Kidney (tissue), 22 donors: ENCODE measurements at places on chromosomes 3 and 15.
A peak's percentile ranks its signal among the peaks of the same experiment; 100 is the strongest.

- no peak for DNase-seq
These were observed 166.2 kb upstream of the SEMA6D start for GRCh38 chr15:47551079-47551478.

- no peak for DNase-seq
These were observed at the start of gene PRR23E for GRCh38 chr3:127192576-127193232. Gene PRR23E (plus strand): TSS chr3:127193131. CDS start chr3:127196686, 3,555 bp downstream.

GRCh38 chr3:50127251-50127691, 27.9 kb upstream of the SEMA3F start:
- DNase-seq = no peak

GRCh38 chr15:101250873-101251829, 697 bp downstream of the CHSY1 start:
- peak; percentile 50 for DNase-seq

DNA sequence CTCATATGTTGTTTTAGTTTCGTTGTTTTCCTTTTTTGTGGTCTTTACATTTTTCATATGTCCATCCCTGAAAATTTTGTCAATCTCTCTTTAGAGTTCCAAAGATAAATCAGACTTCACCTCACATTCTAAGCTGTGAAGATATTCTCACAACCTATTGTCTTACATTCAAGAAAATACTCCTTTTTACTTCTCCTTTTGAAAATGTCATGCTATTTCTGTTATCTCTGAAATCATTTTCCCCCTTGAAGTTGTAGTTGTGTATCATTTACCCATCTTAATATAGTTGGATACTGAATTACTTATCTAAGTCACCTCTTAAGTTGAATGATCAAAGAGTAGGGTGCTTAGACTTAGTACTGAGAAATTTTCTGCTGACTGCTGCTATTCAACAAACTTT, 74.3 kb downstream of the DCUN1D1 start:
- no peak for DNase-seq

DNA sequence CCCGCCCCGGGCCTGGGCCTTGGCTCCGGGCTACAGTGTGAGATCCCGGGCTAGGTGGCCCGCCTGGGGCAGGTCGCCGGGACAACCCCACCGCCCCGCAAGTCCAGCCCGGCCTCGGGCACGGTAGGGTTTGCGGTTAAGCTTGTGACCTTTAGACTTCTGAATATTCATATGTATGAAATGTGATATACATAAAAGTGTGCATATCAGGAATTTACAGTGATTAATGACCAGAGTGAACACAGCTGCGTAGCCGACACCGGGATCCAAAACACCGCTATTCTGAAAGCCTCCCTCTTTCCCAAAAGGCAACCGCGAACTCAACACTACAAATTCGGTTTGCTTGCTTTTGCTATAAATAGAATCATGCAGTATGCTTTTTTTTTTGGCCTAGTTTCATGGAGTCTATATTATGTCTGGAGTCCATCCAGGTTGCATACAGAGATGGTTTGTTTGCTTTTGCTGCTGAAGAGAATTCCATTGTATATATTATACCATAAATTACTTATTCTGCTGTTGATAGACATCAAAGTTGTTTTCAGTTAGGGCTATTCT, 636 bp upstream of the SNRPA1 start:
- DNase-seq = no peak

DNA sequence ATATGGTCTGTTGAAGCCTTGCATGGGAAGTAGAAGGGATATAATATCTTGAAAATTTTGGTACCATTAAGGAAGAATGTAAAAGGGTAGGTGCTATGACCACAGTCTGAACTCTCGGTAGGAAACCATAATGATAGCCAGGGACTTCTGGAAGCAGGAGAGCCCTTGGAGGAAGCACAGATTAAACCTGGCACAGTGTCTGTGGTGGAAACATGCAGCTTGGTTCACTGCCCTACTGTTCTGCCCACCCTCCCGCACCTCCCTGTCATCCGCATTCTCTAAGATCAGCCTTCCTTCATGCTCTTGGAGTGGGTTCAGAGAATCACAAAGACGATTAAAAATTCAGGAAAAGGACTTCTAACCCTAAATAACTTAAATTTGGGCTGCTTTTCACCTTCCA, 20.9 kb downstream of the VPS8 start:
- DNase-seq = no peak
